Hindlimb muscle (tissue), 1 donor: ENCODE measurements at places on chromosomes 2 and 18. TPM values are rescaled to one million over a fixed set of nuclear protein-coding genes. Genes with fewer than 3 reads are reported as not detected.

GRCh38 chr2:164430166-164430783, 191.0 kb downstream of the GRB14 start:
- peak; percentile 43 for DNase-seq

The THAP4 gene
- polyA plus RNA-seq: 47.2 TPM

The FBLN7 gene
- 8.5 TPM for polyA plus RNA-seq

DNA sequence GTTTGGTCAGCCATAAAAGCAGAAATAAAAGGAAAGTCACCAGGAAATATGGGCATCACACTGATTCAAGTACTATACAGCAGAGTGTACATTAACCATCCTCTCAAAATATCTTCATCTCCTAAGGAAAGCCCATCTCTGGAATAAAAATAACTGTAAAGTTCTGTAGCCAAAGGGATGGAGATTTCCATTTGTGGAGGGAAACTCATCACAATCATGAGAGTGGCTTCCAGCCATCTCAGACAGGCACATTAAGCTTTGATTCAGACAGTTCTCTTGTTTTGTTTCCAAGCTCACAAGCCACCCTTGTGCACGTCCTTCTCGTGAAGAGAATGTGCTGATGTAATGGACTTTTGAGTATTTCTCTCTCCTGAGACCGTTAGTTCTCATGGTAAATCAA, 695.5 kb downstream of the LRRTM4 start:
- DNase-seq: no peak
